Testis (tissue), 5 donors: ENCODE measurements at places on chromosomes 5 and 9. TPM values are rescaled to one million over a fixed set of nuclear protein-coding genes. Genes with fewer than 3 reads are reported as not detected.

MRPS27 gene
- 41.6 TPM for total RNA-seq

DNA sequence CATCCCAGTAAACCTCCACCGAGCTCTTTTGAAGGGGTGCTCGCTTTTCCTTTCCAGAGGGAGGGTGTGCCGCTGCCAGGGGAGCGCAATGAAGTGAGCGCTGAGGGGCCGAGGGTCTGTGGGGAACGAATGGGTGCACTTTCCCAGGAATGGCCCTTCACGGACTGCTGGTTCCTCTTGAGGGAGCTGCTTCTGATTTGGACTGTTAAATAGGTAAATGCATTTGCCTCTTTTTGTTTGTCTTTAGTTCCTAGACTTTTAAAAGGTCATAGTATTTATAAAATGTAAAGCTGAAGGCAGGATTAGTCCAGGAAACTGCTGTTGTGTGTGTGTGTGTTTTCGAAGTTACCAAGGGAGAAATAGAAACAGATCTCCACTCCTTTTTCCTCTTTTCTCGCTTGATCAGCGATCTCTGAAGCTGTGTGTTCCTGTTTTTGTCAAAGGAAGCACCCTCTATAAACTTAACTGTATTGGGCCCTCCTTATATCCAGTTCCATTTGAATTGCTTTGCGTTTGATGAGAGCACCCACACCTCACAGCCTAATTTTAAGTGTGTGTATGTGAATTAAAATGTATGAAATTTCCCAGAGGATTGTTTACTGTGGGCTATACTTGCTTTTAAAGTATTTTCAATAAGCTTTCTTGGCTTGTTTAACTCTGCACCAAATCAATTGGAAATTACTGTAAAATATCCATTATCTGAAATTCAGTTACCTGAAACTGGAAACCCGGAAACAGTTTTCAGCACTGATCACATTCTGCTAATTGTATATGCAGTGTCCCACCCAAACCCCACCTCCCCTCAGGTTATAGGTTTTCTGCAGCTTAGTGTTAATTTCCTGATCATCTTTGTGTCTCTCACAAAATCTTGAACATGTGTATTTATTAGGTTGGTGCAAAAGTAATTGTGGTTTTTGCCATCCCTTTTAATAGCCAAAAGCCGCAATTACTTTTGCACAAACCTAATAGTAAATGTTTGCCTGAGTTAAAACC, 966 bp downstream of the SNX2 start:
- no peak for DNase-seq
- no peaks in the 10 kb centered on the region for H3K27me3 ChIP-seq
- no peaks in the 10 kb centered on the region for H3K36me3 ChIP-seq
- H3K4me3 ChIP-seq = peak overlapping the region; percentile 100
- H3K4me1 ChIP-seq = peaks cover 4% of the 10 kb centered on the region

TRIM14 gene
- total RNA-seq = 19.6 TPM

SH3RF2 gene
- 127 TPM for total RNA-seq

TAS2R1 gene
- 1.3 TPM for total RNA-seq

DNA sequence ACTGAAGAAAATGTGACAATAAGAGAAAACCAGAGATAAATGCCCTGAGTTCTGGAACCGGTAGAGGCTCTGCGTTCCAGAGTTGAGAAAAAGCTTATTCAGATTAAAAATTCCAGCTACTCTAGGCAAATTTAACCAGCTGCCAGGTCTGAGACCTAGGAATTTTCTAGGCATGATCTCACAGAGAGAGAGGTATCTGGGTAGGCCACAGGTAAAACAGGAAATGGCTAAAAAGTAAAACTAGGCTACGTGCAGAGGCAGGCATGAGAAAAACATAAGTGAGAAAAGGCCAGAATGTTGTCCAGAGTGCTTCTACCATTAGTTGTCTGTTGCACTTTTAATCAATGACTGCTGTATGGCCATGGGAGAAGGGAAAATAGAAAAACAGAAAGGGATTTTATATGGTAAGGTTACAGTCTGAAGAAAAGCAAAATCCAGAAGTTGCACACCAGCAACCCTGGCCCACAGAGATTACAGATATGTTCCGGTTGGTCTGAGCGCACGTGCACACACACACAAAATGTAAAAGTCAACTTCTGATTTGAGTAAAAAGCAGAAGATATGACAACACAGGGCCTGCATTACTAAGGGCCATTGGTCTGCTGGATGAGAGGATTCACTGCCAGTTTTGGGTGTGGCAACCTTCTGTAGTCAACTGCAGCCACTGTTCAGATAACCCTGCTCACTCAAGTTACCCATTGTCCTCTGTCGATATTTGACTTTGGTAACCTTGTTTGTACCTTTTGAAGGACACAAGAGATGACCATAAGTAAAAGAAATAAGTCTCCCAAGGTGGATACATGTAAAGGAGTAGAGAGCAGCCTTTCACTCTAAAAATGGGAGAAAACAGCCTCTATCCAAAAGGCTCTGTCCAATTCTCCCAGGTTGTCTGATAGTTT, 266.0 kb downstream of the DTWD2 start:
- no peaks in the 10 kb centered on the region for H3K27me3 ChIP-seq
- no peaks in the 10 kb centered on the region for H3K36me3 ChIP-seq
- H3K27ac ChIP-seq = no peak overlapping the region
- H3K4me3 ChIP-seq = no peak overlapping the region
- no peaks in the 10 kb centered on the region for H3K4me1 ChIP-seq
- no peak for DNase-seq

GRCh38 chr9:36625006-36625615, 52.4 kb downstream of the MELK start:
- no peaks in the 10 kb centered on the region for H3K27me3 ChIP-seq
- H3K36me3 ChIP-seq = no peaks in the 10 kb centered on the region
- peaks cover 4% of the 10 kb centered on the region for H3K4me1 ChIP-seq
- no peak overlapping the region for H3K4me3 ChIP-seq

DNA sequence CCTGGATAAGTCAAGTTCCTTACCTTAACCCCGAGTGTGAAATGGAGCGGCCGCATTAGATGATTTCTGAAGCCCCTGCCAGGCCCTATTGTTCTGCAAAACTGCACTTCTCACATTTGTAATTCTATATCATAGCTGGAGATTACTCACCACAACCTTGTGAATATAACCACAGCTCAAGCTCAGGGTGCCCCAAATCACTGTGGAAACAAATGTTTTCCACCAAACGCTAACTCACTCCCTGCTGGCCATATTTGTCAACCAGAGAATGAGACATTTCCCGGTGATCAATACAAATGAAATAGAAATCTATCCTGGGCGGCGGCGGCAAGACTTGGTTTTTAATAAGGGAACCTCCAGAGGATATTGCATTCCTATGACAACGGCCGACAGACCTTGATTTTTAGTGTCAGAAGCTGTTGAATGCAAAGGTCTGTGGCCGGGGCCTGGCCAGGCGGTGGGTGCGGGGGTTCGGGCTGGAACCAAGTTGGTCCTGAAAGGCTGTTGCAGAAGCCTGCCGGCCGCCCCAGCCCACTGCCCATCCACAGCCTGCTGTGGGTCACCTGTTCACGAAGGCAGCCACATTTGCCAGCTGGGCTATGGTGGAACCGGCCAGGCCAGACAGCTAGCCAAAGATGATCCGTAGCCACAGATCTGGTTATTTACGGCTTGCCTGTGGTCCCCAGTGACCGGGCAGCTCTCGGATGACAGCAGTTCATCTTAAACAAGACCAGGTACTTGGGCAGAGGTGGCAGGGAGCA, 93.9 kb upstream of the LMX1B start:
- no peaks in the 10 kb centered on the region for H3K27me3 ChIP-seq
- H3K36me3 ChIP-seq = no peaks in the 10 kb centered on the region
- no peak overlapping the region for H3K4me3 ChIP-seq
- H3K4me1 ChIP-seq = no peaks in the 10 kb centered on the region
- no peak for DNase-seq

GRCh38 chr9:126564716-126565115, 49.0 kb upstream of the LMX1B start:
- DNase-seq = no peak
- H3K27me3 ChIP-seq = no peaks in the 10 kb centered on the region
- no peak overlapping the region for H3K4me3 ChIP-seq
- H3K4me1 ChIP-seq = no peaks in the 10 kb centered on the region
- no peak overlapping the region for H3K27ac ChIP-seq

BNC2 gene
- total RNA-seq = 32.0 TPM
